ENCODE measurements at places on chromosomes 12 and 14.

DNA sequence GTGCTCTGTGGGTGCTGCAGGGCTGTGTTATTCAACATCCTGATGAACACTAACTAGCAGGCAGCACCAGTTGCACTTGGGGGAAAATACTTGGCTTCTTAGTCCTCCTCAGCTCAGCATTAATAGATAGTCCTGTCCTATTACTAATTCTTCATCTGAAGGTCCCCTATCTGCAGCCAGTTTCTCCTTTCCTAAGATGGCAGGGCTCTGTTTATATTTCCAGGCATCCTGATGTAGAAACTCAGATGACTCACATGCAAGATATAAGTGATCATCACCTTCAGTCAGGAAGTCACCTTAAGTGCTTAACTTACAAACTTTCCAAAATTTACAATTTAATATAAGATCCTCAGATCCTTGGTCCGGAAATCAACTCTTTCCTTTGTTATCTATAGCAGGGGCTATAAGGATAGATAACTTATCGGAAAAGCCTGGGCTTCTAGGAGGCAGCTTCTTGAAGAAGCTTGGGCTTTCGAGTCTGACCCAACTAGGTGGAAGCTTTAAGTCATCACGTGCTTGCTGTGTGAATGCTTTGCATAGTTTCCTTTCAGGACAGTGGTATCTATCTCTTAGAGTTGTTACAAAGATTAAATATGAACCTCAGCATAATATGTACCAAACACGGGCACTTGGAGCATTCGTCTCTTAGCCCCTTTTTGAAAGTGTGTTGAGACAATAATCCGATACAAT is 181.0 kb upstream of the GRIP1 start:
- H3K4me3 ChIP-seq, result no peak overlapping the region
- H3K36me3 ChIP-seq, result no peaks in the 10 kb centered on the region
- no peak for DNase-seq
- no peaks in the 10 kb centered on the region for H3K27me3 ChIP-seq
- no peak overlapping the region for H3K27ac ChIP-seq

GRCh38 chr12:49223590-49224369 is 34.9 kb upstream of the TUBA1A start:
- DNase-seq, result no peak
- no peaks in the 10 kb centered on the region for H3K36me3 ChIP-seq
- no peaks in the 10 kb centered on the region for H3K27me3 ChIP-seq

DNA sequence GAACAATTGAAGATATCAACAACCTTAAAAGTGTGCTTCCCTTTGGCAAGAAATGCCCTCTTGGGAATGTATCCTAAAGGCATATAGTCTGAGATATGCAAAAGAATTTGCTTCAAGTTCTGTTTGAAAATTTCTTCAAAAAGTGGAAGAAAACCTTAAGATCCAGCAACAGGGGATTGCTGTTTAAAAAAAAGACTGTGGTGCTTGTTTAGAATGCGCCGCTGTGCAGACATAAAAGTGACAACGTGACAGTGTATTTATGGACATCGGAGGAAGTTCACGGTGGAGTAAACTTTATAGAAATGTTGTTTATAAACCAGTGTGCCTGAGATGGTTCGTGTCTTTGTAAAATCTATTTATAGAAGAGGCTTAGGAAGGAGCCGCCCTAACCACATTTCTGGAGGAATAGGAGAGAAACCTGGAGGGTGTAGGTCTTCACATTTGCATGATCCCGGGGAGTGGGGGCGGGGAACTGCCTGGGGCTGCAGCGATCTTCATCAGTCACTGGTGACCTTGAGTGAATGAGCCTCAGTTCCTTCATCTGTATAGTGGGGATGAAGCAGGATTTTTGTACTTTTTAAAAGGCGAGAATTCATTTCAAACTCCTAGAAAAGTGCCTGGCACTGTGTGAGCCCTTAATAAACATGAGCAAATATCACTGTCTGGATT is 27.5 kb downstream of the ADGRD1 start:
- H3K4me3 ChIP-seq, result no peak overlapping the region
- H3K27ac ChIP-seq, result peak overlapping the region; percentile 70
- H3K4me1 ChIP-seq, result peaks cover 13% of the 10 kb centered on the region
- H3K36me3 ChIP-seq, result peaks cover 3% of the 10 kb centered on the region

DNA sequence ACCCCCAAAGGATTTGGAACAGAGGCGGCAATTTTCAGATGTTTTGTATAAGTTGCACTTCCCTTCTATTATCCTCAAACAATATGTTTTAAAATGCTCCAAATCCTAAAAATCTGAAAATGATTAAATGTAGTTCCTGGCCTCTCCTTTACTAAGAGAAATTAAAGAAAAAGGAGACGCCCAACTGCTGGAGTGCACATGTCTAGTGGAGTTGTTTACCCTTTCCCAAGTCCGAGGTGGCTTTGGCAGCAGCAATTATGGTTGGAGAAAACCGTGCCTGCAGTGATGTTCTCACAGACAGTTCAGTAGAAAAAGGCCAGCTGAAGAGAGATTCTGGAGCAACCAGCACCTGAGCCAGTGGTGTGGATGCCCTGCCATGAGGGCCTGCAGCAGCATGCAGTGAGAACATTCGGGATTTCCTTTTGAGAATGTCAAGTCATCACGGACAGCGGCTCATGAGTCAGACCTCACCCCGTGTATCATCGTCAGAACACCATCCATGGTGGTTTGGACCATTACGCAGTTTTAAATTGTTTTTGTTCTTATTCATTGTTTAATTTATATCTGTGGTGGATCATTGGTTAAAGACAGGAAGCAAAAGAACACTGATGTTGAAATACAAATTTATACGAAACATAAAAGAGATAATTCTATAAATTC is 179.0 kb upstream of the KRR1 start:
- no peaks in the 10 kb centered on the region for H3K4me1 ChIP-seq
- no peak overlapping the region for H3K4me3 ChIP-seq
- no peaks in the 10 kb centered on the region for H3K36me3 ChIP-seq
- H3K27ac ChIP-seq, result no peak overlapping the region

DNA sequence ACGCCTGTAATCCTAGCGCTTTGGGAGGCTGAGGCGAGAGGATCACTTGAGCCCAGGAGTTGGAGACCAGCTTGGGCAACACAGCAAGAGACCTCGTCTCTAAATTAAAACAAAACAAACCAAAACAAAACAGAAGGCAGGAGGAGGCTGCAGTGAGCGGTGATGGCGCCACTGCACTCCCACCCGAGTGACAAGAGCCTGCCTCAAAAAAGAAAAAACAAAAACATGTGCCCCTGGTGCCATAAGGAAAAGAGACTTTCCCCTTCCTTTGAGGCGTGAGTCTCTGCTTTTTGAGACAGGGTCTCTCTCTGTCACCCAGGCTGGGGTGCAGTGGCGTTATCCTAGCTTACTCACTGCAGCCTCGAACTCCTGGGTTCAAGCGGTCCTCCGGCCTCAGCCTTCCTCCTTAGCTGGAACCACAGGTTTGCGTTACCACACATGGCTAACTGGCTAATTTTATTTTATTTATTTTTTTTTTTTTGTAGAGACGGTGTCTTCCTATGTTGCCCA is 9.0 kb upstream of the EAPP start:
- H3K4me1 ChIP-seq, result no peaks in the 10 kb centered on the region
- H3K36me3 ChIP-seq, result no peaks in the 10 kb centered on the region
- H3K27ac ChIP-seq, result no peak overlapping the region
- no peaks in the 10 kb centered on the region for H3K27me3 ChIP-seq

DNA sequence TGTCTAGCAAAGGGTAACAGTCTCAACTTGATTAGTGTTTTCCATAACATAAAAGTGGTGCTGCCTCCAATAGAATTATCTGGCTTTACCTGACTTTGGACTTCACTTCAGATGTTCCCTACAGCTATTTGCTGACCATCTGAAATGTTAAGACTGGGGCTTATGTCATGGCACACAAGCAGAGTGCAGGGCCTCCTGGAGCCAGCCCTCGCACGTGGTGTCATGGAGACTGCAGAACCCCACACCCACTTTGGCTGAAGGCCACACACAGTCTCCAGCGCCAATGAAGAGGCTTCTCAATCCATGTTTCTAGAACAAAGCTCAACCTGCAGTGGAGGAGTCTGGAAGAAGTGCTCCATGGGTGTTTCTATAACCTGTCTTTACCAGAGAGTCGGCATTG is 169.6 kb upstream of the FRMD6 start:
- H3K27me3 ChIP-seq, result no peaks in the 10 kb centered on the region
- no peaks in the 10 kb centered on the region for H3K4me1 ChIP-seq
- no peak overlapping the region for H3K27ac ChIP-seq
- H3K36me3 ChIP-seq, result no peaks in the 10 kb centered on the region
- DNase-seq, result no peak

Measured in cardiac muscle cell (in vitro differentiated cells and primary cell).